NCI-H82 (cell line): ENCODE measurements at places on chromosomes 6 and 20.

- no peak for DNase-seq
Measured at GRCh38 chr6:132693478-132693877, 20.4 kb downstream of the VNN1 start.

GRCh38 chr6:3165631-3166534 lies 8.5 kb upstream of the TUBB2A start:
- DNase-seq = no peak

DNA sequence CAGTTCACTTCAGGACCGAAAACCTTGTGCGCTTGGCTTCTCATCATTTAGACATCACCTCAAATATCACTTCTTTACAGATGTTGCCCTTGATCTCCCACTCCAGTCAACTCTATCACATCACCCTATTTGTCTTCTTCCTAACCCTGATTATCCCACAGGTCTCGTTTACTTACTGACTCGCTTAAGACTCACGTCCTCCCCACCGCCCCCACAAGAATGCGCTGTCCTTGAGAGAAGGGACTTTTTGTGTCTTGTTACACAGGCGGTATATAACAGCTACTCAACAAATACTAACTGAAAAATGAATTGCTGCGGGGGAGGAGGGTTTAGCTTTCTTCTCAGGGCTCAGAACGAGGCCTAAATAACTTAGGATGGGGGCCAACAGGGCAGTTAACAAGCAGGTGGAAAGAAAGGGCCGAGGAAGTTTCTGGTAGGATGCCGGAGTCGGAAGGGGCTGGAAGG lies 527 bp downstream of the TOMM34 start:
- DNase-seq = peak; percentile 61

DNA sequence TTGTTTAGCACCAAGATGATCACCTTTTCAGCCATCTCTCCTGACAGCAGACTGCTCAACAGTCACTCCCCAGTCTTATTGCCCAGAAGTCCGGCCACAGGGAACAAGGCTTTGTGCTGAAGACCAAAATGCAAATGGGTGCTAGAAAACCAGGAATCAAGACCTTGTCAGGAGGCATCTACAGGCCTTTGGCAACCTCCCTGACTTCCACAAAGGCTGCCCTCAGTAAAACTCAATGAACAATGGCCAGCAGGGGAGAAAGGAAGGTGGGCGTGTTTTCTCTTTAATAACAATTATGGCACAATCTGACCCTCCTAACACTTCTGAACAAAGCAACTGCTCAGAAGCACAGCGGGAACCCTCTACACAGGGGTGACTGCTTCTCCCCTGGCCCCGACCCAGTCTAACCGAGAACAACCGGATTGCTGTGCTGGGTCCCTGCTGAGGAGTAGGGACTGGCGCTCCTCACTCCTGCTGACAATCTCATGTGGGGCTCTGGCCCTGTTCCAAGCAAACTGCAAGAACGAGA lies 41.6 kb downstream of the PLCG1 start:
- DNase-seq = no peak

DNA sequence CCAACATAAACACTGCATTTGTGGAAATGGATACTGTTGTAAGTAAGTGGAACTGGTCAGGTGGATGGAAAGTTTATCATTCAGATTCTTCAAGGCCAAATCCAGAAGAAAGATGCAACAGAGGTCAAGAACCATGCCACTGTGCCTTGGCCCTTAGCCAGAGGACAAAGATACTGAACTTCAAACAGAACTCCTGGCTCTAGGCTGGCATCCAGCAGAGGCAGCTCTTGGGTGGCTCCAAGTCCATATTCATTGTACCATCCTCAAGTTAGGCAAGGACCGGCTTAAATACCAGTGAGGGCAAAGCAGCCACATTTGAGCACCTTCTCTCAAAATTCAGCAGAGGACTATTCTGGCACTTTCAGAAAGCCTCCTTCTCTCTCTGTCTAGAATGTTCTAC lies 53.2 kb downstream of the DNAAF9 start:
- DNase-seq = no peak

- DNase-seq = no peak
Measured at GRCh38 chr20:507006-507758, 36.4 kb downstream of the CSNK2A1 start.

- DNase-seq = no peak
Measured at GRCh38 chr20:52922436-52922835, 49.7 kb upstream of the TSHZ2 start.

- DNase-seq = peak; percentile 63
Measured at GRCh38 chr6:7050872-7051779, 56.6 kb upstream of the RREB1 start.

DNA sequence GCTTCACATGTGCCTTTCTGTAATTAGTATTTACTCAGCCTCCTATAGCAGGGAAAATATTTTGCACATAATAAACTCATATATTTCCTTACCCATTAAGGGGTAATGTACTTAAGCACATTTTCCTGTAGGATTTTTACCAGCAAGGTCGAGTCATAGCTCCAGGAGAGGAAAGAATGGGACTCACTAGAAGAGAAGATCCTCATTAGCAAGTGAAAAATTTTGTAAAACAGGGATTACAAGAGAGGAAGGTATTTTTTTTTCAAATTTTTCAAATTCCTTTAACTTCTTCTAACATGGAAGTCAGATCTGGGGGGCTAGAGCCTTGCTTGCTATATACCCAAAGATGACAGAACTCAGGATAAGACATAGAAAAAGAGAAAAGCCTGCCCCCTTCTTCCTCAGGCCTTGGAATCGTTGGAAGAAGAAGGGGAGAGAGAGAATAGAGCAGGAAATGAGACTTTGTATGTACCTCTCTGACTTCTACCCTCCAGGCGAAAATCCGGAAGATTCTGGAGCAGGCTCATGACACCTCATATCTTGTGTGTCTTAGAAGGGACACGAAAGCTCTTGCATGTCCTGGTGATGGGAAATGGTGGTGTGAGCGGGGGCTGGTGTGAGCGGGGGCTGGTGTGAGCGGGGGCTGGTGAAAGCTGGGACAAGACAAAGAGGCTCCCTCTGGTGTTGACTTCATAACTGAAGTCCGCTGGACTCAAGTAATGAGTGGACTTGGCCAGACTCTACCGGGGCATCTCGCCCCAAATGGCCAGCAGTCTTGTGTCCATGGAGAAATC lies 256.9 kb upstream of the PLCB4 start:
- no peak for DNase-seq

DNA sequence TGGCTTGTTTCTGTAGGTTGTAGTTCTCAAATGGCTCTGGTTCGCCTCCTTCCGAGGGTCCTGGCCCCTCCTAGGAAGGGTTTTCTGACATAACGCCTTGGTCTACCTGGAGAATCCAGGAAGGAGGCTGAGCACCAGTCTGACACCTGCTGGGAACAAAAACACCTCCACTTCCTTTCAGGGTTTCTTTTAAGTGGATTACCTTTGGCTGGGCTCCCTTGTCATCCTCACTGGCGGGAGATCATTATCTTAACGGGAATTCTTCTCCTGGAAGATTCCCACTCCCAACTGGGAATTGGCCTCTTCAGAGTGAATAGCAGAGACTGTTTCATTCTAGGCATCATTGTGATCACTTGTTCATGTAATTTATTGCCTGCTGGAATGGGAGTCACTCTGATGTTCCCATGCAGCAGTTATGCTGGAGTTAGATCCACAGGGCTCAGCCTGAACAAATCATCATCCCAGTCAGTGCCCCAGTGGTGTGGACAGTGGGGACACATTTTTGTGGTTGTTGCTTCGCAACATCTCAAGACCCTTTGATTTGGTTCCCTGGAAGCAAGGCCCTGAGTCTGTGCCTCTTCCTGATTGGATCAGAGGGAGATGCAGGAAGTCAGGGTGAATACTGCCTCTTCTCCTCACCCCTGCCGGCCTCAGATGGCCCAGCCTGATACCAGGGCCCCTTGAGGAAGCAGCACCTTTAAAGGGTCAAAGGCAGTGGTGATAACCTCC lies 49.1 kb downstream of the LYRM2 start:
- DNase-seq = peak; percentile 44

- peak; percentile 93 for DNase-seq
Measured at GRCh38 chr20:32031007-32031958, 20.8 kb upstream of the HCK start.

- no peak for DNase-seq
Measured at GRCh38 chr20:25290646-25291431, 43.0 kb downstream of the PYGB start.
